ENCODE measurements at places on chromosomes 7 and 10.

DNA sequence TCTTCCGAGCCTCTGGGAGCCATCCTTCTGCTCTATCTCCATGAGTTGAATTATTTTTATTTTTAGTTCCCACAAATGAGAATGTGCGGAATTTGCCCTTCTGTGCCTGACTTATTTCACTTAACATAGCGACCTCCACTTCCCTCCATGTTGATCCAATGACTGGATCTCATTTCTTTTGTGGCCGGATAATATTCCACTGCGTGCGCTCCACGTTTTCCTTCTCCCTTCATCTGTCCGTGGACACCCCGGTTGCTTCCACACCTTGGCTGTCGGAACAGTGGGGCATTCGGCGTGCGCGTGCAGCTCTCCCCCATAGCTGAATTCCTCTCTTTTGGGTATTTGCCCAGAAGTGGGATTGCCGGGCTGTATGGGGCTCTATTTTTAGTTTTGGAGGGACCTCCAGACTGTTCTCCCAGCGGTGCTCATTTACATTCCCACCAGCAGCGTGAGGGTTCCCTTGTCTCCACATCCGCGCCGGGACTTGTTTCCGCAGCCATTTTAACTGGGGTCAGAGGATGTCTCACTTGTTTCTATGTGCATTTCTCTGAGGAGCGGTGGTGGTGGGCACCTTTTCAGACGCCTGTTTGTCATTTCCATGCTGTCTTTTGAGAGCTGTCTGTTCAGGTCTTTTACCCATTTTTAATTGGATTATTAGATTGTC, 51.0 kb upstream of the SUN1 start:
- no peak for DNase-seq

DNA sequence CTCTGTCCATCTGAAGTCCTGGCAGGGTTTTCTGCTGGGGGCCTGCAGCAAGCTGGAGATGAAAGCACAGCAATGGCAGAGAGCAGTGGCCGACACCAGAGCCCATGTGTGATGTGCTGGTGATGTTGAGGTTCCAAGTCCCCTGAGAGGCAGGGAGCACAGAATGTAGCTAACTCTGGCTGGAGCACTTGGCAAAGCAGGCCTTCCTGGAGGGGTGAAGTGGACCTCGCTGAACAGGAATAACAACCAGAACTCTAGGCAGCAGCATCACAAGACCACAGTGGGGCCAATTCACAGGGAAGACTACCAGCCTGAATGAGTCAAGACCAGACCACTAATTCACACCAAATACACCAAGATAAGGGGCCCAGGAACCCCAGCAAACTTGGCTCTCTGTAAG, 22.8 kb upstream of the MSMB start:
- no peak for DNase-seq

DNA sequence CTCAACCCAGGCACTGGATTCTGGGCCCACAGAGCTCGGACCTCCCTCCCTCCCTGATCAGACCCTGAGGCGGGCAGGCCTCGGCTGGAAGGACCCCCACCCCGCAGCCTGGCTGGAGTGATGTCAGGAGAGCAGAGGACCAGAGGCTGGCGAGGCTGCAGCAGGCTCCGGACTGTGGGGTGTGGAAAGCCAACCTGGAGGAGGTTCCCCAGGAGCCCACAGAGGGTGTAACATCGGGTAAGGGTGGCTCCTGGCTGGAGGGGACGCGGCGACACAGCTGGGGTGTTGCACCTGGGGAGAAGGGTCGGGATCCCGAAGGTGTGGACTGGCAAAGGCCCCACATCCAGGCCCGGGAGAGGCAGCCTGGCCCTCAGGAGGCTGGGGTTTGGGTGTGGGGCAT, 8.9 kb upstream of the MICALL2 start:
- no peak for DNase-seq

- DNase-seq, result no peak
Measured at GRCh38 chr10:8481718-8482504, 427.4 kb downstream of the GATA3 start.

DNA sequence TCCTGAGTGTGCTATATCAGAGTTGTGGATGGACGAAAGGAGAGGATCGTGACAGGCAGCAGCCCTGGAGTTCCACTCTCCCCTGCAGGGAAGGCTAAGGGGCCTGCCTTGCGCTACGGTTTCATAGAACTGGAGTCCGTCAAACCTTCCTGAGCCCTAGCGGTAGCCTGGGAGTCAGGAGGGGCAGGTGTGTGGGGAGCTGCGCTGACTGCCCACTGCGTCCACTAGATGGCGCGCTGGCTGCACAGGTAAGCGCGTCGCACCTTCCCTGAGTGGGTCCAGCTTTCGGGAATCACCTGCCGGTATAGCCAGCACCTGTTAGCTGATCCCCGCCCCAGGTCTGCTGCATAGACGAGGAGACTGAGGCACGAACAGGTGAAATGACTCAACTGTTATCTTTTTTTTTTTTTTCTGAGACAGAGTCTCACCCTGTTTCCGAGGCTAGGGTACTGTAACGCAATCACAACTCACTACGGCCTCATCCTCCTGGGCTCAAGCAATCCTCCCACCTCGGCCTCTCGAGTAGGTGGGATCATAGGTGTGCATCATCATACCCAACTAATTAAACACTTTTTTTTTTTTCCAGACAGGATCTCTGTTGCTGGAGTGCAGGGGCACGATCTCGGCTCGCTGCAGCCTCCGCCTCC, 20.2 kb upstream of the BAIAP2L1 start:
- DNase-seq, result peak; percentile 43

- DNase-seq, result no peak
Measured at GRCh38 chr10:70198696-70199466, 28.6 kb upstream of the SAR1A start.

- DNase-seq, result peak; percentile 57
Measured at GRCh38 chr7:148914208-148914777, 30.2 kb upstream of the EZH2 start.

DNA sequence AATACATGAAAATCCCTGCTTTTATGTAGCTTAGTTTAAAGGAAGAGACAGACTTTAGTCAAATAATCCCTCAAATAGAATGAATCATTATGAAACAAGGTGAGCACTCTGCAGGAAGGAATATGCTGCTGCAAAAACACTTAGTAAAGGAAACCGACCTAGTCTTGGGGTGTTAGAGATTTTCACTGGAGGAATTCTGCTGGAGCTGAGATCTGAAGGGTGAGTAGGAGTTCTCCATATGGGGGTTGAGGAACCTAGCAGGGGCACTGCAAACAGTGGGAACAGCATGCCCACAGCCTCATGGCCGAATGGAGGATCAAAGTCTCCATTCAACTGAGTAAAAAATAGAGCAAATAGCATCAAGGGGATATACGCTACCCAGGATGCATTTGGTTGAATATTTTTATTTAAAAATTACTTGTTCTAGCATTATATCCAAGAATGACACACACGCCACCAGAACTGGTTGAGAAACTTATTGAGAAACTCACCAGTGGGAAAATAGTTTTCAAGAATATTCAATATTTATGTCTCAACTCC, 3.5 kb downstream of the ITIH2 start:
- DNase-seq, result no peak

- no peak for DNase-seq
Measured at GRCh38 chr10:67917679-67918078, 33.2 kb downstream of the SIRT1 start.
